ENCODE measurements at places on chromosomes 13 and 19. TPM values are rescaled to one million over a fixed set of nuclear protein-coding genes. Genes with fewer than 3 reads are reported as not detected.

Gene TEKTIP1
- 2.6 TPM for total RNA-seq

Gene MIR17HG
- 3.4 TPM for total RNA-seq

Gene ZNF607
- 4.8 TPM for total RNA-seq

Gene FPR2
- total RNA-seq: 1.7 TPM

Gene CRX
- not detected for total RNA-seq

Gene ZNF738
- total RNA-seq: 5.2 TPM

Gene PSG1
- not detected for total RNA-seq

Gene EFNA2
- total RNA-seq: not detected

Gene GPR183
- 12.1 TPM for total RNA-seq

Gene RETN
- total RNA-seq: 2.9 TPM

Gene PDE4A
- 10.9 TPM for total RNA-seq

Gene KISS1R
- not detected for total RNA-seq

Gene SYNGR4
- total RNA-seq: not detected

Gene KIR3DL3
- not detected for total RNA-seq

Gene CNN1
- total RNA-seq: 1,588 TPM

Gene KRTDAP
- not detected for total RNA-seq

Gene TTC9B
- total RNA-seq: not detected

Gene ITGBL1
- total RNA-seq: 118 TPM

Gene ZNF98
- total RNA-seq: 1.9 TPM

Gene TGFBR3L
- total RNA-seq: 4.4 TPM

Gene CACNG6
- total RNA-seq: not detected

Gene NANOS2
- not detected for total RNA-seq

Gene ACP7
- not detected for total RNA-seq

Gene CLDN10
- not detected for total RNA-seq

Gene ZNF253
- 5.6 TPM for total RNA-seq

Gene ACTN4
- total RNA-seq: 878 TPM

Gene SUCLA2
- 44.1 TPM for total RNA-seq

Gene FLT3LG
- total RNA-seq: 12.0 TPM

Gene RFPL4AL1
- not detected for total RNA-seq

Data from posterior vena cava (tissue), 2 donors.